CD4-positive, alpha-beta T cell treated with Interleukin-10 for 1 hour (primary cell): ENCODE measurements at places on chromosomes 3 and 15.

DNA sequence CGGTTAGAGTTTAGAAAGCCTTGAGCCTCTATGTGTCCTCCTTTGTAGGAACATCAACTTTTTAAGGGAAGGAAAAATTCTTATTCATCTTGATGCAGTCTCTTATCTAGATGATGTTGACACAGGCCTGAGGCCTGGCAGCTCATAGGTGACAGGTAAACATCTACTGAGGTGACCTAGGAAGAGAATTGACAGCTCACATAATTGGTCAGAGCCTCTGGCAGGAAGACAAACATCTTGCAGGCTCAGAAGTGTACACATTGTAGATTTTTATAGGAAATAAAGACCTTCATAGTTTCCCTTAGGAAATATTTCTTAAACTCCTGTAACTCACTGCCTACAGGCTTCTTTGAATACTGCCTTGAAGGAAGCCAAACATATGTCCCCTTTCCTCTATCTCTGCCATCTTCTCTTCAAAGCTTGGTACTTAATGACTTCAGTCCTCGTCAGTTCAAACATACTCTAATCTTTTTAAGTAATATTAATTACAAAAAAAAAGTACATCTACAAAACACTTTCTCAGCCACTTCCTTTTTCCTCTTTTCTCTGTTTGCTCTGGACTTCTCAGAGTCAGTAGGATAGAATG is 341.3 kb downstream of the TBL1XR1 start:
- DNase-seq, result no peak

GRCh38 chr15:39668457-39668856 is 87.6 kb downstream of the THBS1 start:
- DNase-seq, result no peak

- no peak for DNase-seq
Observed at GRCh38 chr3:171088964-171089754, 62.6 kb upstream of the SLC2A2 start.

GRCh38 chr3:102577082-102577789 is 142.4 kb downstream of the ZPLD1 start:
- no peak for DNase-seq

- DNase-seq, result no peak
Observed at GRCh38 chr15:37416103-37416502, 315.8 kb upstream of the MEIS2 start.

DNA sequence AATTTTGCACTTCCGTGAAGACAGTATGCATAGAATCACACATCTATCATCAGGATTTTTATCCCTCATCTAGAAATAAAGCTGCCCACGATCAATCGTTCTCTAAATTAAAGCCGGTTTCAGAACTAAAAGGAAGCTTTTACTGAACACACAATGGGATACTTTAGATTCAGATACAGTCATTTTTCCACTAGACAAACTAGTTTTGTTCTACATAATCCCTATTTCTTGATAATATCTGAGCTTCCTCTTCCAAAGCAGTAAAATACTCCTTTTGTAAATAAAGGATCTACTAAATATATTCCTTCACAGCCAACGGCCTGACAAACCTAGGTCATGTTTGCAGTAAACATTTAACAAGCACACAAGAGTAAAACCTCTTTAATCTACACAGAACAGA is 2.0 kb upstream of the GANC start:
- no peak for DNase-seq

GRCh38 chr15:56758770-56759449 is 25.6 kb upstream of the ZNF280D start:
- no peak for DNase-seq

DNA sequence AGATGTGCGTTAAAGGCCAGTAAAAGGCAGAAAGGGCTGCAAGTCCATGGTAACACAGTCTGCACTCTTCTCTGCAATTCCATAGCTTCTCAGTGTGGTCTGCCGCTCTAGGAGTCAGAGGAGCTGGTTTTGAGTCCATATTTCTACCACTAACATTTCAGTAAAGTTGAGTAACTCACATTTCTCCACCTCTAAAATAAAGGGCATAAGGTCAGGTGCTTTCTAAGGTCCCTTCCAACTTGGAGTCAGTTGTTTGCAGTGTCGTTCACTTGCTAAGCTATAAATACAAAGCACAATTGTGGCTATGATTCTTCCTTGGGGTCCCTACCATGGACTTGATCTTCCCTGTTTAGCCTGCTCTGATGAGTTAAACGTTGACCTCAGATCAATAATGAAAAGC is 171.1 kb downstream of the P3H2 start:
- no peak for DNase-seq
